ENCODE measurements at places on chromosomes 7 and 10. TPM values are rescaled to one million over a fixed set of nuclear protein-coding genes. Genes with fewer than 3 reads are reported as not detected.

GRCh38 chr7:117715784-117716445, 157.3 kb downstream of the CTTNBP2 start:
- H3K27ac ChIP-seq: no peak overlapping the region
- H3K4me3 ChIP-seq: no peak overlapping the region
- no peaks in the 10 kb centered on the region for H3K4me1 ChIP-seq
- peaks cover 20% of the 10 kb centered on the region for H3K36me3 ChIP-seq

DNA sequence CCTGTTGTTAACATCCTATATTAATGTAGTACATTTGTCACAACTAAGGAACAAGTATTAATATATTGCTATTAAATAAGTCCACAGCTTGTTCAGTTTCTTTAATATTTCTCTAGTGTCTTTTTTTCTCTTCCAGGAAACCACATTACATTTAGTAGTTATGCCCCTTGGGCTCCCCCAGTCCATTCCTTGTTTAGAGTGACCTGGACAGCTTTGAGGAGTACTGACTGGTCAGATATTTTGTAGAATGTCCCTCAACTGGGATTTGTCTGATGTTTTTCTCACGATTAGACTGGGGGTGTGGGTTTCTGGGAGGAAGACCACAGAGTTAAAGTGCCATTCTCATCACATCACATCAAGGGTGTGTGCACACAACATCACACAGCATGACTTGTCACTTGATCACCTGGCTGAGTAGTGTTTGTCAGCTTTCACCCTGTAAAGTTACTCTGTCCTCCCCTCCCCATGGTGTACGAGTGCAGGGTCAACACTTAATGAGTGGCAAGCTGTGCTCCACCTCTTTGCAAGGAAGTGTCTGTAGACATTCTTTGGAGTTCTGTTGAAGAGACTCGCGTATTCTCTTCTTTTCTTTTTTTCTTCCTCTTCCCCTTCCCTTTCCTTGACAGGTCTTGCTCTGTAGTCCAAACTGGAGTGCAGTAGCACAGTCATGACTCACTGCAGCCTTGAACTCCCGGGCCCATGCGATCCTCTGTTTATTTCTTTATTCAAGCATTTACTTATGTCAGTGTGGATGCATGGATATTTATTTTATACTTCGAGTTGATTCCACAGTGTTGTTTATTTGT, 10.2 kb downstream of the LMTK2 start:
- peak; percentile 29 for DNase-seq
- no peaks in the 10 kb centered on the region for H3K27me3 ChIP-seq
- H3K36me3 ChIP-seq: no peaks in the 10 kb centered on the region

NPY gene
- not detected for total RNA-seq

MLXIPL gene
- total RNA-seq: 1.3 TPM

- H3K4me3 ChIP-seq: no peak overlapping the region
- H3K36me3 ChIP-seq: no peaks in the 10 kb centered on the region
- H3K4me1 ChIP-seq: peaks cover 2% of the 10 kb centered on the region
- H3K27ac ChIP-seq: no peak overlapping the region
- DNase-seq: peak; percentile 14
- H3K27me3 ChIP-seq: no peaks in the 10 kb centered on the region
These were observed 158.9 kb upstream of the GPR26 start for GRCh38 chr10:123507298-123507697.

Measured in lung (tissue), 17 donors.